ENCODE measurements at places on chromosomes 6 and 20.

DNA sequence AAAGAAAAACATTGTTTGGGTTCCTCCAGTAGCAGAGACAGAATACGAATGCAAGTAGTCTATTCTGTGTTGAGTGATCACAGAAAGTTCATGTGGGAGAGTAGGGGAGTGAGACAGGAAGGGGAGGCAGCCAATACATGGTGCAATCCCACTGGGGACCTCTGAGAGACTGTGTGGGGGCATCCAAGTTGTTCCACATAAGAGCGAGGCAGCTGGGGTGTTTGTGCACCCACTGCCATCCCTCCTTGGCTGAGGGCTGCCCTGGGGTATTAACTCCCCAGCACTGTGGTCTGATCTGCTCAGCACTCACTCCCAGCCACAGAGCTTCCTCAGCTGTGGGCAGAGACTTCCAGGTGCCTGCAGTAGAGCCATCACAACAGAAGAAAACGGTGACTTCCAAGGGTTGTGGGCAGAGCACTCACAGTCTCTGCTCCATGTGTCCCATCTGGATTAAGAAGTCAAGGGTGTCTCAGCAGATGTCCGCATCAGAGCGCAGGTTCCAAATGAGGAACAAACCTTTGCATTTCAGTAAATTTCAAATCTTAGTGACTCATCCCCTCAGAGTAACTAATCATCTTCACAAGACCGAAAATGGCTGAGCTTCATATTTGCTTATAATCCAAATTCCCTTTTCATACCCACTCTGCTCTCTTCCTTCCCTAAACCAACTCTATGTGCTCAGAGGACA, 101.9 kb upstream of the NAA20 start:
- DNase-seq = peak; percentile 95

GRCh38 chr6:134009876-134010275, 42.5 kb downstream of the SLC2A12 start:
- no peak for DNase-seq

DNA sequence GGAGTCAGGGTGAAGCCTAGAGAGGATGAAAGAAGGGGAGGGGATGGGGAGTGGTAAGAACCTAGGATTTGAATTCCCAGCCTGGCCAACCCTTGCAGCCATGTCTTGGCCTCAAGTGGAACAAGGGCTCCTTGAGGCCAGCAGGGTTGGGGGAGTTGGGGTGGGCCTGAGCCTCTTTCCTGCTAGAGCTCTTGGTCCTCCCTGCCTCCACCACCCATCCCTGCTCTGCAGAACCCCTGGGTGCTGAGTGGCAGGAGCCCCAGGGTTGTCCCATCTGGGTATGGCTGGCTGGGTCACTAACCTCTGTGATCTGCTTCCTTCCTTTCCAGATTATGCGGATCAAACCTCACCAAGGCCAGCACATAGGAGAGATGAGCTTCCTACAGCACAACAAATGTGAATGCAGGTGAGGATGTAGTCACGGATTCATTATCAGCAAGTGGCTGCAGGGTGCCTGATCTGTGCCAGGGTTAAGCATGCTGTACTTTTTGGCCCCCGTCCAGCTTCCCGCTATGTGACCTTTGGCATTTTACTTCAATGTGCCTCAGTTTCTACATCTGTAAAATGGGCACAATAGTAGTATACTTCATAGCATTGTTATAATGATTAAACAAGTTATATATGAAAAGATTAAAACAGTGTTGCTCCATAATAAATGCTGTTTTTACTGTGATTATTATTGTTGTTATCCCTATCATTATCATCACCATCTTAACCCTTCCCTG, 8.3 kb downstream of the VEGFA start:
- DNase-seq = no peak

DNA sequence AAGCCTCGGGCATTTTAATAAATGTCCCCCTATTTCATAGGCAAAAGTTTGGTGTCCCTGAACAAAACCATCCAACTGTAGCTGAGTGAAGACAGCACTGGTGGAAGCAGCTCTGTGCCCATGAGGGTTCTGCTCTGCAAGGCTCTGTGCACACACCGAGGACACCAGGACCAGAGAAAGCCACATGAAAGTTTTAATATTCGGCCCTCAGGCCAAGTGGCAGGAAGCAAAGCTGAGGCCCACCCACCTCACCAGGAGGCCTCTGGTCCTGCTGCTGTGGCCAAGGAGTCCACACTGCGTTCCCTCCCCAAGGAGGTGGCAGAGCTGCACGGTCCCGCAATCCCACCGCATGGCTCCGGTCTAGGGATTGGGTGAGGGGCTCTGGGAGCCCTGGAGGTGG, 62.6 kb upstream of the RPS6KA2 start:
- DNase-seq = no peak

DNA sequence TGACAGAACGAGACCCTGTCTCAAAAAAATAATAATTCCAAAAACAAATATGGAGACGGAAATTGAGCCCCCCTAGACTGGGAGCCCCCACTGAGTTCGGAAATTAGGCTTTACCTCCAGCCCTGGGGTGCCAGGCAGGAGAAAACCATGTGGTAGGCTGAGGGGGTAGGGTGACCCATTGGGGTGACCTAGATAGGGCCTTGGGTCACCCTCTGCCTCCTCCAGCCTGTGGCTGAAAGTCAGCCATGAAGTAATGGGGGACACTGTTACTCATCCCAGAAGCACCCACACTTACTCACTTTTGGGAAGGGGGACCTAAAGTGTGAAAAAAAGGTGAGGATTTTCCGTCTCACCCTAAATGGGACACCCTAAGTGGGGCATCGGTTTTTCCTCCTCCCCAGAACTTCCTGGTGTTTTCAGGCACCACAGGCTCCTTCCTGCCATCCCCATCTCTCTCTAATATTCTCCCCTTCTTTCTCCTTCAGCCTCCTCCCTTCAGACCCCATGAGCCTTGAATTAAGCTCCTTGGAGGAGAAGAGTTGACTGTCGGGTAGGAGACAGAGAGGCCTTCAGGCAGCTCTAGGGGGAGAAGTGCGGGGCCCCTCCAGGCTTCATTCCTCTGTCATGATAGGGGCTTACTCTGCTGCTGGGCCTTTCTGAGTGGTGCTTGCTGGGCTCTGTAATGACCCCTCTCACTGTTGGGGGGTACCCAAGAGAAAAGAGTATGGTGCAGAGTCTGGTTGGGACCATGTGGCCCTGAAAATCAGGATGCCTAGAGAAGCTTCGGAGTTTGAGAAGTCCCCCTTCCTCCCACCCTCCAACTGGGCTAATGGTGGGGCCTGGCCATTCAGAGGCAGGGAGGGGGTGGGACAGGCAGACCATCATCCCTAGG, 2.4 kb downstream of the LTB start:
- no peak for DNase-seq

- no peak for DNase-seq
Measured at GRCh38 chr20:10239954-10240353, 21.3 kb downstream of the SNAP25 start.

All from inflammatory macrophage (primary cell).